ENCODE measurements at places on chromosomes 5 and 9.

GRCh38 chr5:174843263-174844250, 119.2 kb downstream of the MSX2 start:
- no peak for DNase-seq

GRCh38 chr5:139295346-139296057, 2.0 kb downstream of the MATR3 start:
- DNase-seq: peak; percentile 23

DNA sequence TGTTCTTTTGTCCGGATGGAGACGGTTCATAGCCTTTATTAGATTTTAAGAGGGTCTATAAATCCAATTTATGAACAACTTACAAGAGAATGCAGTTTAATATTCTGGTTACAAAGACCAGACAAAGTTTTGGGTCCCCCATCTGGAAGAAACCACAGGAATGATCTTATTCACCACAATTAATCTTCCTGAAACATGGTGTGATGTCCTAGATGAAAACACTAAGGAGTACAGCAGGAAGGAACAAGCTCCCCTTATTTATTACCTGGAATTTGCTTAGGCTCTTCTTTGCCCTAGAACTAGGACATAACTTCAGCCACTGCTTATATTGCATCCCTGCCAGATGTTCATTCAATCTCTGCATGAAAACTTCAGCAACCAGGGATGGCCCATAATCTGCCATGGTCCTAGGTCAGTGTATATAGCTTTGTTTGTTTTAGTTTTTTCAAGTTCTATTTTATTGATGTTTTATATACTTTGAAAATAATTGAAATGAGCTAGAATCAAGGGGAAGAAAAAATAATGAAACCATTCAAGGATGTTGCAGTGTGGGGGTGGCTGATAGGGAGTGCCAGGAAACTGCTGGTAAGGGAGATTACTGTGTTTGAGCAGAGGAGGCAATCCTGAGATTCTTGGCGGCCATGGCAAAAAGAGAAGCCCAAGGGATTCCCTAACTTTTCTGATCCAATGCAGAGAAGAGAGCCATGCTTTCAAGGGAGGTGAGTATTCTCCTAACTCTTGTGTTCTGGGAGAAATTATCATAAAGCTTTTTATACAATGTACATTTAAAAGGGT, 16.8 kb downstream of the TXNDC8 start:
- no peak for DNase-seq

- no peak for DNase-seq
These were observed 305.0 kb downstream of the TENT4A start for GRCh38 chr5:7018198-7018597.
